ENCODE measurements at places on chromosomes 1 and 21. TPM values are rescaled to one million over a fixed set of nuclear protein-coding genes. Genes with fewer than 3 reads are reported as not detected.

SLAMF7 gene
- total RNA-seq, result 162 TPM

CASZ1 gene
- total RNA-seq, result 2.3 TPM

LMOD1 gene
- not detected for total RNA-seq

DNA sequence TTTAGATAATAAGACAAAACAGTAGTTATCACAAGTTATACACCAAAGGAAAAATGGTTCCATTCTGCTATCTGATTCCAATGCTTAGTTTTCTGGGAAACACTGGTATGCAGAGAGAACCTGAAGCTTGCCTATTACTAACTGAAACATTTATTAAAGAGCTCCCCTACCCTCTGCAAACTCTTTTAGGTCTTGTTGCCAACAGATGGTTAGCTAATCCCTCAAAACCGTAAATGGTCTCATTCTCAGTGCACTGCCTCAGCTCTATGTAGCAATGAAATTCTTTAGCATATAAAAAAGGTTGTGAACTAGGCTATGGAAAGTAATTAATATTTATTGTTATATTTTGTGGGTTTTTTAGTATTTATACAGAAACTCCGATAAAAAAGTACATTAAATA, 20.4 kb downstream of the C21orf91 start:
- DNase-seq, result no peak

- DNase-seq, result no peak
Measured at GRCh38 chr1:235160383-235160956, 580 bp downstream of the RBM34 start.

GRCh38 chr1:47449822-47450552, 12.1 kb downstream of the FOXD2 start:
- DNase-seq, result no peak

DNA sequence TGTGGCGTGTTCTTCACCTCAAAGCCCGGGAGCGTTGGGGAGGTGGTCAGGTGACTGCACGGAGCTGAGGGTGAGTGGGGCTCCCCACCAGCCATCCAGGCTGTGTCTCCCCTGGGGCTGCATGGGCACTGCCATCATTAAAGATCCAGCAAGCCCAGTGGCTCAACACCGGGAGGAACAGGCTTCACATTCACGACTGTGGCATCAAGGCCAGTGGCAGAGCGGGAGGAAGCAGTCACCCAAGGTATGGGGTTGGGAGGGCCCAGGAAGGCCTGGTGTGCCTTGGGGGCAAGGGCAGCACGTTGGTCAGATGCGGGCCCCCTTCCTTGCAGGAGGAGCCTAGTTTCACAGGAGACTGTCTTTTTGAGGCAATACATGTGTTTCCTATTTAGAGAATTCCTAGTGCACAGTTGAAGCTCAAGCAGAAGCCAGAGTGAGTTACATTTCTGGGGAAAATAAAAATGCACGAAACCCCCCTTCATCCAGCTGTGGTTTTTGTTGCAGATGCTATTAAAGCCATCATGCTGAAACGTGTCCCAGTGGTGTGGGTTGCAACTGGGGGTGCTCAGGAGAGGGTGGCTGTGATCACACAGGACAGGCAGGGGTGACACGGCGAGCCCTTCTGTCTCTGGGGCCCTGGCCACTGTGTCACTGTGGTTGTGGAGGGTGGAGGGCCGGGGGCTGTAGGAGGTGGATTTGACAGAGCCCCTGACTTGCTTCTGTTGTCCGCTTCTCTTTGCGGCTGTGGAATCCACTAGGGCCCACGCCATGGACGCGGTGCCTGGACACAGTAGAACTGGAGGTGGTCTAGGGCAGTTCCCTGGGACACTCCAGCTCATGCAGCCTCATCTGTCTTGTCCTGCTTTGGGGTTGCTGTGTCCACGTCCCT, 34.1 kb downstream of the SNAP47 start:
- DNase-seq, result no peak

- DNase-seq, result no peak
Measured at GRCh38 chr1:156136970-156137483, 16.4 kb upstream of the SEMA4A start.
